ENCODE measurements at places on chromosomes 2 and 18. TPM values are rescaled to one million over a fixed set of nuclear protein-coding genes. Genes with fewer than 3 reads are reported as not detected.

The ABHD3 gene
- 5.6 TPM for total RNA-seq

DNA sequence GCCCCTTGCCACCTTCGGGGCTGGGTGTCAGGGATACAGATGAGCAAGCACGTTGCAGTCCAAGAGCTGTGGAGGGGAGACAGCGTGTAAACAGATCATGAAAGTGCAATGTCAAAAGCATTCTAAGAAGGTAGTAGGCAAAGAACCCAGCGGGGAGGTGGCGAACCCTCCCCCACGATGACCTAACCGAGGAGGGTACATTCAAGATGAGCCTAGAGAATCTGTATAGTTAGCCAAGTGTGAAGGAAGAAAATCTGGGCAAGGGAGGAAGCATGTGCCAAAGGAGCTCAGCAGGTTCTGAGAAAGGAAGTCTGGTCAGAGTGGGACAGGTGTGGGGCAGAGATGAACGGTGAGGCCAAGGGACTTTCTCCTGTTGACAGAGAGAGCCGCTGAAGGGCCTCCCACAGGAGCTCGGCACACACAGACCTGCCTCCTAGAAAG, 106.9 kb downstream of the SP3 start:
- no peak for DNase-seq

GRCh38 chr18:50822756-50823155, 2.9 kb upstream of the MRO start:
- DNase-seq: no peak

The CDH19 gene
- 37.8 TPM for total RNA-seq

DNA sequence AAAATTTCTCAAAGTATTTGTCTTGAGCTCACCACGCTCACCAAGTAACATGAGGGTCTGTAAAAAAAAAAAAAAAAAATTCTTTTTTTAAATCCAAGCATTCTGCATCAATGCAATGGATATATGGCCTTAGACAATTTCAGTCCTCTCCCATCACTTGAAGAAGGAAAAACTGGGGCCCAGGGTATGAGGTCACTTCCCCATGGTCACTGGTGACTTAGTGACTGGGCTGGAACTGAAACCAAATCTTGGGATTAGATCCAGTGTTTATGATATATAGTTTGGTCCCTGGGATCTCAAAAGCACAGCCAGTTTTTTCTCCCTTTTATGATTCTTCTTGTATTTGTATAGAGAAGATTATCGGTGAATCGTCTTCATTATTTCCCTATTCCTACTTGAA, 477.9 kb upstream of the TNP1 start:
- DNase-seq: no peak

The LAMA3 gene
- total RNA-seq: 7.5 TPM

DNA sequence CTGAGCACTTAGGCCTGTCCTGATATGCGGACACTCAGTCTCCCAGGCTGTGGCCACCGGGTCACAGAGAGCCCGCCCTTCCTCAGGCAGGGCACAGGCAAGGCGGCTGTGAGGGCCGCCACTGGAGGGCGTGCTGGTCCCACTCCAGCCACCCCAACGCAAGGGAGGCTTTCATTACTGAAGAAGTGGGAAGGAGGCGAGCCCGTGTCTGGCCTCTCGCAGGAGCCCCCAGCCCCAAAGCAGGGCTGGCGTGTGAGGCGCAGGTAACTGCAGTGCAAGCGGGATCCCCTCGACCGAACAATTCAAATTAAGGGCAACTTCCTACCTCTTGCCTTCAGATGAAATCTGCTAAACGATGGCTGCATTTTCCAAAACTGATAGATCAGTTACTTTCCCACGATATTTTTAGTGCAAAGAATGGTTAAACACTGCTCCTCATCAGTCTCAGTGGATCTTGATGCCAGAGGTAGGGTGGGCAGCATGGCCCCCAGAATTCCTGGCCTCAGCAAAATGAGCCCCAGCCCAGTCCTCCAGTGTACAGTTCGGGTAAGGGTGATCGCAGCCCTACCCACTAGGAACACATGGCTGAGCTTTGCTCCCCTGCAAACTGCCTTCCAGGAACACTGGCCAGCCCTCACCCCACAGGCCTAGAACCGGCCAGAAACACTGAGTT, 97.2 kb downstream of the SEPTIN10 start:
- no peak for DNase-seq

DNA sequence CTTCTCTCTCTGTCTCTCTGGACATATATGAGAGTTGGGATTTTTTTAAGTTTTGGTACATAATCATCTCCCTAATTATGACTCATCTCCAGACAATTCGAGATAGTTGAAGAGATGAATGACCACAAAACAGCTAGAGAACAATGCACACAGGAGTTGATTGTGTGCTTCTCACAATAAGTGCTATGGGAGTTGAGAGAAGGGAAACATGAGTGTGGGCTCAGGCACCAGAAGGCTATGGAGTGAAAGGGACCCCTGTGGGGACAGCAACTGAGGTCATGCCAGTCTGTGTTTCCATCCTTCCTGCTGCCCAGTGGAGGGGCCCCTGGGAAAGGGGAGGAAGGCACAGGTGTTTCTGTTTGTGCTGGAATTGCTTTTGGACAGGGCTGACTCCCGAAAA, 6.5 kb upstream of the YWHAQ start:
- DNase-seq: no peak

DNA sequence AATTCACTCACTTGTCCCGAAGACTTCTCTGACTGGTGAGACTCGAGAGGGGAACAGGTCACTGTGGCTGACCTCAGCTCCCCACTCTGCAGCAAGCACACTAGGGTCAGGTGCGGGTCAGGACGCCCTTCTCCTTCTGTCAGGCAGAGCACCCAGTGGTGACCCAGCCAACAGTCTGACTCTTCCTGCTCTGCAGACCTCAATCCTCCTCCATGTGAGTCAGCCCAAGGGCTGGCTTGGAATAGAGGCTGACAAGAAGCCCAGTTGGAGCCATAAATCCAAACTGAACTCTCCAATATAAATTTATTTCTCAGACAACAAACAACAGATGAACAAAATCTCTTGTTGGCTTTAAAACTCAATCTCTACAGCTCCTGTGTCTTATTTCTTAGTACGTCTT, 253.1 kb downstream of the SH3BP4 start:
- DNase-seq: no peak

GRCh38 chr2:46601328-46601963, 122.1 kb downstream of the TMEM247 start:
- DNase-seq: no peak

- peak; percentile 93 for DNase-seq
Measured at GRCh38 chr2:229586746-229587705, 127.3 kb downstream of the DNER start.

GRCh38 chr18:78624646-78625279, 354.9 kb upstream of the SALL3 start:
- DNase-seq: no peak

GRCh38 chr2:119066272-119066804, 92.2 kb downstream of the C1QL2 start:
- peak; percentile 81 for DNase-seq

GRCh38 chr2:96547731-96548171, 11.2 kb downstream of the ARID5A start:
- no peak for DNase-seq

- DNase-seq: no peak
Measured at GRCh38 chr2:102286041-102286440, 25.3 kb upstream of the IL1RL1 start.

DNA sequence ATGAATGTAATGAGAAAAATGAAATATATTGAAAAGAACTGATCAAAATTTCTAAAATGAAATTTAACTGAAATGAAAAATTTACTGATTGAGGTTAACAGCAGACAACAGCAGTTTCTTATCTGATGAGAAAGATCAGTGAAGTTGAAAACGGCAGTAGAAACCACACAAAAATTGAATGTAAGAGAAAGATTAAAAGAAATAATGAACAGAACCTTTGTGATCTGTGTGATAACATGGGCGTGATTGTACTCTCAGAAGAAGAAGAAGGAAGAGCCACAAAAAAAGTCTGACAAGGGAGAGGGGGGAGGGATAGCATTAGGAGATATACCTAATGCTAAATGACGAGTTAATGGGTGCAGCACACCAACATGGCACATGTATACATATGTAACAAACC, 45.2 kb downstream of the FAM117B start:
- no peak for DNase-seq

- DNase-seq: no peak
Measured at GRCh38 chr2:36951574-36951973, 14.8 kb downstream of the STRN start.

DNA sequence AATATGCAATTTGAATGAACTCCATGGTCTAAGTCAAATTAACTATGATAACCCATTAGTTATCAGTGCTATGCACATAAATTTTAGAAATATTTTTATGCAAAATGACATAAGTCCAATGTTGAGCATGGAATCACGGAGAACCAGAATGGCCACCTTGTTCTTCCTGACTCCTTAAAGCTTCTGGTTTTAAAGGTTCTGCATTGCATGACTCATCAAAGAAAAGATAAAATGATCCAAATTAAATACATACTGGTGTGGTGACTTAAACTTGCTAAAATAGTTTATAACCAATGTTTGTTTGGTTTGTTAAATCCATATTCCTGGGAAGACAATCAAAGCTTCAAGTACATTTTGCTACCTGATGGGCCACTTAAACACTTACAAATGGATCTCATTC, 1146.9 kb upstream of the NRXN1 start:
- no peak for DNase-seq

The CD207 gene
- 0.26 TPM for total RNA-seq

DNA sequence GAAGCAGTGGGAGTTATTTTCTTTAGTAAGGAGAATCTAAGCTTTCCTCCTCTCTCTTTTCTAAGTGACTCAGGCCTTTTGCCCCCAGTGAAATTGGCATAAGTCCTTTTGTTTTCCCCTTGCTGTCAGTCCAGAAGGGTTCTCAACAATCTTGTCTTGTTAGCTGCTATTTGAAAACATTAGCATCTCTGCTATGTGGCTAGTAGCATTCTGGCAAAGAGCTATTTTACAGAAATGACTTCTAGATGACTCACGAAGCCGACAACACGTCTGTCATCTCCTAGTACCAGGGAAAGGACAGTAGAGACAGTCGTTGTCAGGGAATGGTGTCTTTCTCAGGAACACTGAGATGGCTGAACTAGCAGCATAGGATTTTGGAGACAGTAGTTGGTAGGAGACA, 14.7 kb downstream of the SMARCAL1 start:
- DNase-seq: no peak

The HNMT gene
- total RNA-seq: 11.2 TPM

GRCh38 chr2:216474925-216475670, 23.5 kb upstream of the RPL37A start:
- no peak for DNase-seq

The ANKRD23 gene
- 4.6 TPM for total RNA-seq

DNA sequence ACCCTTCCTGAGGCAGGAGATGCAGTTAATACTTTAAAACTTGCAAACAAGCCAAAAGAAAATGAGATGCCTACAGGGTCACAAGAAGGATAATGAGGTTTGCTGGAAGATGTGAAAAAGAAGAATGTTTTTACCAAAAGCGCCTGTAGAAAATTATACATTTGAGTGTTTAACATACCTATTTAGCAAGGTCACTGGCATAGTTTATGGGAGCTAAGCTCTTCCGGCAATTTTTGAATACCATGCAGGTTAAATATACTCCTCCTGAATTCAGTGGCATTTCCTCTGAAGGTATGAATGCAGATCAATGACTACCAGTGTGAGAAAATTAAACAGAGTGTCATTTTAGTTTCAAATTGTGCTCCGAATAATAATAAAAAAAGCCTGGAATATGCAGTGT, 21.2 kb upstream of the MAP3K20 start:
- DNase-seq: no peak

DNA sequence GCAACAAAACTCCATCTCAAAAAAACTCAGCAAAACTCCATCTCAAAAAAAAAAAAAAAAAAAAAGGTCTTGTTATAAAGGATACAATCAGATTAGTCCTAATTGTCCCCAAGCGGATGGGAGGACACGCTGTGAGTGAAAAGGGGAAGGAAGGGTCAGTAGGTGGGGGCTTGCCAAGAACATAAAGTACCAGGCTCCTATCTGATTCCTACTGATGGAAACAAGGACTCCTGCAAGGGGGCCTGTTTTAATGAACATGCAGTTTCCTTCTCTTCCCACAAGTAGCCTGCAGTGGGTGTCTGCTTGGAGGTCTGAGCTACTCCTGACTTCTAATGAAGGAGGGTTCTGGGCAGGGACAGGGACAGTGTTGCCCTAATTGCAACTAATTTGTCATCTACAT, 7.9 kb downstream of the SCG2 start:
- DNase-seq: no peak

DNA sequence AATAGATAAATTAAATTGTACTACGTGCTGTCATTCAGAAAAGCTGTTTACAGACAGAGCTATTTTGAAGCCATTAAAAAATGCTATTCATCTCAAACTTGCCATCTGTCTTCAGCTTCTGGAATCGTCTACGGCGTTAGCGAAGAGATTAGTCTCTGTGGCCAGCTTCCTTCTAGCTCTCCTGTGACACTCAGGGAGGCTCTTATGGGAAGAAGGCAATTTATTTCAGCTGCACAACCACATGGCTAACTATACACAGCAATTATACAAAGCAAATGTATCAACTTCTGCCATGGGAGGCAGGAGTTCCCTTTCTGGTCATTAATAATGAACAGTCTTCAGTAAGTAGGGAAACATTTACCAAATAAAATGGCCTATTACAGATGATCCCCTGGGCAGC, 6.3 kb downstream of the CTAGE1 start:
- no peak for DNase-seq

GRCh38 chr2:237626813-237627440, 460 bp upstream of the LRRFIP1 start:
- no peak for DNase-seq

The SPDYA gene
- 0.33 TPM for total RNA-seq

The TFCP2L1 gene
- 0.39 TPM for total RNA-seq

The FBLN7 gene
- total RNA-seq: 2.1 TPM

DNA sequence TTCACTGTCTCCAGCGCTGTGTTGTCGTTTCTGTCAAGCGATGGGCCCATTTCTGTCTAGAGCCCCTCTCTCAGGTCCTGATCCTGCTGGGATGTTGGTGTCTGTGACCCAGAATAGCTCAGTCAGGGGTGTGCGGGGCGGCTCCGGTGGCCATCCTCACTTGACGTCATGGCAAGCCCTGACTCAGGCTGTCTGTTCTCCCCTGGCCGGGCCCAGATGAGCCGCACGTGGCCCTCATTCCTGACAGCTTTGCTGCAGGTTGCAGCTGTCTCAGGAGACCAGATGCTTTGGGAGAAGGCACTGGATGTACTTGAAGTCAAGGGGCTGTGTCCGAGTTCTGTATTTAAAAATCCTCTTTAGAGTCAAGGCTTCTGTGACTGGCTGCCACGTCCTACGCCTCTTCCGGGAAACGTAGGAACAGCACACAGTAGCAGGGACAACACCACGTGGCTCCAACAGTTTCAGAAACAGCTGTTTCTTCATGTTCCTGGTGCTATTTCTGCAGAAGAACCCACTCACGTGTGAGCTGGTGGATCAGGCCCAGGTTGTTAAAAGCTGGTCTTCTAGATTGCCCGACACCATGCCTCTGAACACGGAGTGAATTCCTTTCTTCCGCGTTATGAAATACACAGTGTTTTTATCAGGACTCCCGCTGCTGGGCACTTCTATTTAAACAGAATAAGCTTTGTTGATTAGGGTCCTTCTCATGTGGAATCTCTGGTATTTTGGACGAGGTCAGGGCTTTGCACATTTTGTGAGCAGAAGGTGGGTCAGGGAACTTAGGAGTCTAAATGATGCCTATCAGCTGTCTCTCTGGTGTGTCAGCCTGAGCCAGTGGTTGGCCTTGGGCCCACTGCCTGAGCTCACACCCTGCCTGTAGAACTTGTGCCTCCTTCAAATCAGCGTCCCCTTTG, 28.3 kb upstream of the NTSR2 start:
- DNase-seq: peak; percentile 95

- DNase-seq: no peak
Measured at GRCh38 chr2:70083344-70084156, 3.7 kb upstream of the PCBP1 start.

The FZD7 gene
- 67.7 TPM for total RNA-seq

All from esophagus muscularis mucosa (tissue), 4 donors.